Activated naive CD8-positive, alpha-beta T cell treated with anti-CD3 and anti-CD28 coated beads for 36 hours (primary cell): ENCODE measurements at places on chromosomes 6 and 20.

DNA sequence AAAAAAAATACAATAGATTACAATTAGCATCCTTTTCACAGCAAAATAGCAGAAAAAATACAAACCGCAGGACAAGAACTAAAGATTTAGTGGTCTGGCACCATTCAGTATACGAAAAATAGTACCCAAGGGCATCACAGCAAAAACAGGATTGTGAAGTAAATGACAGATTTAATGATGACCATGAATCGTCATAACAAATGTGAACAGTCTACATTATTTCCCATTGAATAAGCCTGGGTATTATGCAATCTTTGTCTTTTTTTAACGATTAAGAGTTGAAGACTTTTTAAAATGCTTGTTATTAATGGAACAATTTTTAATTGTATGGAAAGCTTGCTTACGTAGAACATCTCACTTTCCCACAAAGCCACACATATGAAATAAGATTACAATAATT, 432.8 kb downstream of the PKHD1 start:
- no peak overlapping the region for H3K27ac ChIP-seq
- no peak overlapping the region for H3K4me3 ChIP-seq
- H3K27me3 ChIP-seq: no peaks in the 10 kb centered on the region
- H3K4me1 ChIP-seq: no peaks in the 10 kb centered on the region
- no peak for DNase-seq

GRCh38 chr6:140921366-140922226, 1211.1 kb upstream of the GJE1 start:
- H3K4me1 ChIP-seq: no peaks in the 10 kb centered on the region

DNA sequence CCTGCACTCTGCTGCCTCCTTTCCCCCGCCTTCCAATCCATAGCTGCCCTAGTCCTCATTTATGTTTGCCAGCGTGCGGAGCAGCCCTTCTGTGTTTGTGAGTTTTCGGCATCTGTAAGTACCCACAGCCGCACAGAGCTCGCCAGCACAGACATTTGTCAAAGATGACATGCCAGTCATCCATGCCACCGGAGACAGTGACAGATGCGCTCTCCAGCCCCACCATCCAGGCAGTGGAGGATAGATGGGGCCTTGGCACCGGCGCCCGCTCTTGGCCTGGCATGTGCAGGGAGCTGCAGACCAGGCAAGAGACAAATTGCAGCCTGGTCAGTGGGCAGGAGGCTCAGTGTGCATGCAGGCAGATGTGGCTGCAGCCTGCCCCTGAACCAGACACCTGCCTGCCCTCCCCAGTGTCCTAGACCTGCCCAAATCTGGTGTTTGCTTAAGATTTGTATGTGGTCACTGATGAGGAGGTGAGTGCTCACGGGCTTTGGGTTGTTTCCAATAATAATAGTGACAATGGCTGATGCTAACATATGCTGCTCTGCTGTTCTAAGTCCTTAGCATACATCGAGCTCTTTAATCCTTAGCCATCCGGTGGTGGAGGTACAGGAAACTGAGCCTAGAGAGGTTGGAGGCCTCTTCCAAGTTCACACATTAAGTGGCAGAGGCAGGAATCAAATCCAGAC, 78.1 kb downstream of the UNC5CL start:
- H3K27ac ChIP-seq: no peak overlapping the region
- no peaks in the 10 kb centered on the region for H3K36me3 ChIP-seq
- H3K4me1 ChIP-seq: peaks cover 8% of the 10 kb centered on the region
- DNase-seq: no peak

DNA sequence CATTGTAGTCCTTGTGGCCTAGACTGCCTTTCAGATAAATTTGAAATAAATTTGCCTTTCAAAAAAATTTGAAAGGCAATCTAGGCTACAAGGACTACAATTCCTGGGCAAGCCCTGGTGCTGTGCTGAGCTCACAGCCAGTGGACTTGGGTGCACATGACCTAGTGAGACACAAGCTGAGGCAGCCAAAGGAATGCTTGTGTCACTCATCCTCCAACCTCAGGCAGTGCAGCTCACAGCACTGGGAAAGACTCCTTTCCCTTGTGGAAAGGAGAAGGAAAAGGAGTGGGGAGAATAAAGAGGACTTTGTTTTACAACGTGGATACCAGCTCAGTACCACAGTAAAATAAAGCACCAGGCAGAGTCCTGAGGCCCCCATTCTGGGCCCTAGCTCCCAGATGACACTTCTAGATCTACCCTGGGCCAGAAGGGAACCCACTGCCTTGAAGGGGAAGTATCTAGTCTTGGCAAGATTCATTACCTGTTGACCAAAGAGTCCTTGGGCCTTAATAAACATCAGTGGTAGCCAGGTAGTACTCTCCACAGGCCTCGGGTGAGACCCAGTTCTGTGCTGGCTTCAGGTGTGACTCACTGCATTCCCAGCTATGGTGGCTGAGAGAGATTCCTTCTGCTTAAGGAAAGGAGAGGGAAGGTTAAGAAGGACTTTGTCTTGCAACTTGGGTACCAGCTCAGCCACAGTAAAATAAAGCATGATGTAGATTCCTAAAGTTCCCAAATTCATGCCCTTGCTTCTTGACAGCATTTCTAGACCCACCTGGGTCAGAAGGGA, 659.7 kb upstream of the FLRT3 start:
- no peak for DNase-seq
- H3K27me3 ChIP-seq: no peaks in the 10 kb centered on the region
- H3K4me3 ChIP-seq: no peak overlapping the region
- no peaks in the 10 kb centered on the region for H3K4me1 ChIP-seq
- no peaks in the 10 kb centered on the region for H3K36me3 ChIP-seq
- H3K27ac ChIP-seq: no peak overlapping the region

- peaks cover 7% of the 10 kb centered on the region for H3K27me3 ChIP-seq
- DNase-seq: no peak
- no peak overlapping the region for H3K27ac ChIP-seq
- no peaks in the 10 kb centered on the region for H3K4me1 ChIP-seq
- no peak overlapping the region for H3K4me3 ChIP-seq
- H3K36me3 ChIP-seq: no peaks in the 10 kb centered on the region
These were observed 2.6 kb downstream of the GHRH start for GRCh38 chr20:37259031-37259430.

DNA sequence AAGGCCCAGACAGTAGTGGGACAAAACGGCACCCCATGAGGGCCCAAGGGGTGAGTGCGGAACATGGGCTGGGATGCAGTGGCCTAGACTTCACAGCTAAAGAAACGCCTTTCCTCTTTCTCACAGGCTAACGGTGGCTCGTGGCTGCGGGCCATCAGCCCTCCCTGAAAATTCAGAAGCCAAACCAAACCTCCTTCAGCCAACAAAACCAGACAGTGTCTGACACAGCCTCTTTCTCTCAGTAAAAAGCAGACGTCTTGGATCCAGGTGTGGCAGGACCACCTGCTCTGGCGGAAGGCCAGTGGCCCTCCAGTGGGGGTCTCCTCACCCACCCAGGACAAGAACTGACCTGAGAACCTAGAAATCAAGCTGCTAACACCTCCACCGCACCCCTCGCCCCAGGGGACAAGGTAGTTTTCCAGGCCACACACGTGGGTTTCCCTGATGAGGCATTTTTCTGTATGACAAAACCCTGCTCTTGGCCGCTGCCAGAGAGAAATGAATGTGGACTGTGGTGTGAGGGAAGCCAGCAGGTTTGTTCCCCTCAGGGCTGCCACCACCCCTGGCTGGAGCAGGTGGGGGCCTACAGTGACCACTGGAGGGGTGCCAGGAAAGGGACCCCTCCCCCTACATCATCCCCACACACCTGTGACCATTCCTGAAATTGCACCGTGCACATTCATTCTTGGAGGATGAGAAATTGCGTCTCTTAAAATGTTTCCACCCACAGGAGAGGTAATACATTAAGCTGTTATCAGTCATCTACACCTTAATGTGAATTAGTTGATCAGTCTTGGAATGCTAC, 76.8 kb upstream of the PIM1 start:
- H3K36me3 ChIP-seq: no peaks in the 10 kb centered on the region
- H3K4me1 ChIP-seq: peaks cover 4% of the 10 kb centered on the region
- DNase-seq: no peak
- no peak overlapping the region for H3K27ac ChIP-seq
- H3K27me3 ChIP-seq: no peaks in the 10 kb centered on the region
- H3K4me3 ChIP-seq: no peak overlapping the region

GRCh38 chr6:155171109-155171746, 92.6 kb upstream of the CLDN20 start:
- H3K4me1 ChIP-seq: peaks cover 37% of the 10 kb centered on the region
- peak overlapping the region; percentile 81 for H3K27ac ChIP-seq
- H3K27me3 ChIP-seq: no peaks in the 10 kb centered on the region
- H3K4me3 ChIP-seq: peak overlapping the region; percentile 29
- no peaks in the 10 kb centered on the region for H3K36me3 ChIP-seq

DNA sequence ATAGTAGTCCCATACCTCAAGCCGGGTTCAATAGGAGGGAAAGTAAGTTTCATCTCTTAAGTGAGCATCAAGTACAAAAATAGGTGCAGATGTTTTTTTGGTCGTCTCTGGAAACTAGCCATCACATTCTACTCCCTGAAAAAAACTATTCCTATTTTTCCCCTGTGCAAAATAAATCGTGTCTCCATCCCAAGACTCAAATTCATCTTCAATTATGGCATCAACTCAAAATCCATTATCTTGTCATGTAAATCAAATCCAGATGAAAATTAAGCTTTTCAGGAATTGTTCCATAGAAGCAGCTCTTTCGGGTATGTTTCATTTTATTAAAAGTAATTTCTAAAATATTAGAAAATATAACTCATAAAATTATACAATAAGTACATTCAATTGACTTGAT, 1368.4 kb downstream of the GRIK2 start:
- H3K27me3 ChIP-seq: no peaks in the 10 kb centered on the region
- no peaks in the 10 kb centered on the region for H3K4me1 ChIP-seq
- DNase-seq: no peak
- H3K36me3 ChIP-seq: no peaks in the 10 kb centered on the region
- H3K27ac ChIP-seq: no peak overlapping the region

GRCh38 chr6:130482645-130483390, 117.0 kb downstream of the TMEM200A start:
- H3K4me3 ChIP-seq: no peak overlapping the region
- H3K4me1 ChIP-seq: peaks cover 19% of the 10 kb centered on the region
- H3K36me3 ChIP-seq: peaks cover 2% of the 10 kb centered on the region

- H3K4me3 ChIP-seq: no peak overlapping the region
- peaks cover 14% of the 10 kb centered on the region for H3K27me3 ChIP-seq
- no peak overlapping the region for H3K27ac ChIP-seq
- DNase-seq: no peak
These were observed 292.6 kb upstream of the MARCKS start for GRCh38 chr6:113564371-113565171.

- no peak overlapping the region for H3K4me3 ChIP-seq
- no peaks in the 10 kb centered on the region for H3K27me3 ChIP-seq
- no peak for DNase-seq
- no peak overlapping the region for H3K27ac ChIP-seq
These were observed 68.0 kb downstream of the PLCG1 start for GRCh38 chr20:41205313-41205712.

DNA sequence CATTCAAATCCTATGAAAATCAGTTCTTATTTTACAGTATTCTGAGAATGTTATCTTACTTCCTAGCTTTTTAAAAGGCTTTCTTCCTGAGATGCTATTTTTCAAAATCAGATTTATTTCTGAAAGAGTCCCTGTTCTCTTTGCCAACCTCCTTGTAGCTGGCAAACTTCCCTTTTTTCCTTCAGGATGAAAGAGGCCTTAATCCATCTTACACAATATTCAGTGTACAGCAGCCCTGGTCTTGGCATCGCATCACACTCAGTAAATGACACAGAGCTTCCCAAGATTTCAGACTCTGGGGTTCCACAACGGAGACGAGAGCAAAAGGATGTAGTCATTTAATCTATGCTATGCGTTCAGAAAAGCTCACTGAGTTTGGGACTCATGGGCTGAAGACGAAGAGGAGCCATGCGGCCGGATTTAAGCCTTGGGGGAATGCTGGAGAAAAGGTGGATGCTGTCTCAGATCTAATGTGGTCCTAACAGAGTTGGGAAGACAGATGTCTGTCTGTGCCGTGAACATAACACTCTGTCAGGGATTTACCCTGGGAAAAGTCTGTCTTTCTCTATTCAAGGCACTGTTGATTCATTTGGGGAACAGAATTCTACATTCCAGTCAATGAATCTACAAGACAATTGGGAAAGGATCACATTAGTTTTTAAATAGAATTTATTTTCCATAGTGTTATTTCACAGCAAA, 616.4 kb upstream of the AGPAT4 start:
- H3K4me1 ChIP-seq: no peaks in the 10 kb centered on the region
- H3K36me3 ChIP-seq: no peaks in the 10 kb centered on the region
- H3K27me3 ChIP-seq: no peaks in the 10 kb centered on the region
- DNase-seq: no peak

DNA sequence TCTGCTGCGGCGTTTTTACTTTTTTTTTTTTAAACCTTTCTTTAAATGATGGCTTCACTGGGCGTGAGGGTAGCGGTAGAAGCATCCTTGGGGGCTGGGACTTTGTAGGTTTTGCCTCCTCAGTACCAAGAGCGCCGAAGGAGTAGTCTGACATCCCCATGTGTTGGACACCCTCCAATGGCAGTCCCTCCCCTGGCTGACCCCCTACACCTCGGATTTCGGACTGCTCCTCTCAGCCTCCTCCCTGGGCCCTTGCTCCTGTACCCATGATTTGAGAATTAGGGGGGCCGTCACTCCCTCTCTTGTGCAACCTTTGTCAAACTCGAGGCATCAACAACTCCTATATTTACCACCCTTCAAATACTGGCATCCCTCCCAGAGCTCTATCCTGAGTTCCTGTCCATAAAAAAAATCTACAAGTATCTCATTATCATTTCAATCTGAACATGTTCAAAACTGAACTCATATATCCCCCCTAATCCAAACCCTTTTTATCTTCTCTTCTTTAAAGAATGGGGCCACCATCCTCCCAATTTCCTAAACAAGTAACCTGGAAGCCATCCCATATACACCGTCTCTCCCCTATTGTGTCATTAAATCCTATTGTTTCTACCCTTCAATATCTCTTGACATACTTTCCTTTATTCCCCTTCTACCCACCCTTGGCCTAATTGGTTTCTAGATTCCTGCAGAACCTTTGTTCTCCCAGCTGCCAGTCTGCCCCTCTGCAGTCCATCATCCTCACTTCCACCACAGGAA, 1.2 kb upstream of the ARFGEF3 start:
- no peak for DNase-seq
- peak overlapping the region; percentile 63 for H3K4me3 ChIP-seq
- peaks cover 9% of the 10 kb centered on the region for H3K4me1 ChIP-seq
- no peaks in the 10 kb centered on the region for H3K36me3 ChIP-seq
- H3K27ac ChIP-seq: no peak overlapping the region

GRCh38 chr20:36988494-36988966, 37.0 kb upstream of the SAMHD1 start:
- H3K36me3 ChIP-seq: peaks cover 23% of the 10 kb centered on the region
- DNase-seq: peak; percentile 22
- peaks cover 29% of the 10 kb centered on the region for H3K4me1 ChIP-seq
- no peaks in the 10 kb centered on the region for H3K27me3 ChIP-seq
- H3K4me3 ChIP-seq: peak overlapping the region; percentile 36

DNA sequence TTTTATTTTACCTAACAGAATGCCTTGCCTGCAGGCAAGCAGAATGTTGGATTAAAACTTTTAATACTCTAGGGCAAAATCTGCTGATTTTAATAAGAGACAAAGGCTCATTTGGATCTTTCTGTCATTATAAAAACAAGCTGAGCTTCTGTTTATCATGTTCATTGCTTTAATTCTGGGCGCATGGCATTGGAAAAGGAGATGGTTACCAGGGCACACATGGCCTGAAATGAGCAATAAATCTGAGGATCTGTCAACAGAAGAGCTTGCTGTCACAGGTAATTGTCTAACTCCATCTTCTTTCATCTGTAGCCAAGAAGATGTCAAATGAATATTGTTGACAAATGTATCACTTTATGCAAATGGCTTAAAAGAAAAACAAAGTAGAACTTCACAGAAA, 439.6 kb downstream of the DOK5 start:
- no peak for DNase-seq
- H3K36me3 ChIP-seq: no peaks in the 10 kb centered on the region
- H3K27ac ChIP-seq: no peak overlapping the region
